ENCODE measurements at places on chromosomes 4 and X.

DNA sequence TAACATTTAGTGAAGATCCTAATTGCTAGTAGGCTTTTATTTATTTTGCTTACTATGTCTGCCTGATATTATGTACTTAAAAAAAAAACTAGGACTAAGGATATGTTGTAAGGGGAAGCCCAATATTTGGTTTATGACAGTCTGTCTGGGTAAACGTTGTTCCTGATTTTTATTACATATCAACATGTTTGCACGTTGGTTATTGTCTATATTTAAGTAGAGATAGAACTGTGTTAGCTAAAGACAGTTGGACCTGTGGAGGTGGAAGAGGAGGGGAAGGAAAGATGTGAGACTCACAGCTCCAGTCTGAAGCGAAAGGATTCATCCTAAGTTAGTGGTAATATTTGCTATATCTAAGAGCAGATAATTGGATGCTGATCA, 90.3 kb downstream of the TMEM131L start:
- H3K4me3 ChIP-seq = no peak overlapping the region
- no peaks in the 10 kb centered on the region for H3K27me3 ChIP-seq
- H3K36me3 ChIP-seq = no peaks in the 10 kb centered on the region

DNA sequence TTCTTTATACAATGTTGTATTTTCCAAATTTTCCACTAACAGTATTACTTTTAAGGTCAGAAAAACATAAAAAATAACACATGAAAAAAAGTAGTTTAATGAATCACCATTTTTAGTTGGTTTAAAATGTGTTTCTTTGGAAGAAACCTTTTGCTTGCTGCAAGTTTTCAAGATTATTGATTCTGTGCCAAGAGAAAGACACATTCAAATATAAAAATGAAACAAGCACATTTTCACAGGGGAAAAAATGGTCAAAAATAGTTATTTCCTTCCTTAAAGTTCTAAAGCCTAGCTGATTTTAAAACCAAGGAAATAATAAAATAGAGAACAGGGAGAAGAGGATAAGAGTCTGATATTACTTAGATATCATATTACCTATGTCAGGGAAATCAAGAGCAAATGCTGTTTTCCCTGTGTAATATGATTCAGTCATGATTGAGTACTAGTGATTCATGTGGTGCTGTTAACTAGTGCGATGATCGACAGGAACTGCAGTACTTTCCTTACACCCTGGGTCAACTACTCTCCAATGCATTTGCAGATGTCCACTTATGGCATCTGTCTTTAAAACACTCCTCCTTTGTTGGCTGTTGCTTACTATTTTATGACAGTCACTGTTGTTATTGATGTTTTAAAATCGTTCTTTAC, 103.8 kb downstream of the CAMK2D start:
- H3K4me3 ChIP-seq = no peak overlapping the region
- H3K36me3 ChIP-seq = no peaks in the 10 kb centered on the region
- no peak for DNase-seq
- H3K4me1 ChIP-seq = peaks cover 13% of the 10 kb centered on the region
- no peaks in the 10 kb centered on the region for H3K27me3 ChIP-seq
- H3K27ac ChIP-seq = no peak overlapping the region

DNA sequence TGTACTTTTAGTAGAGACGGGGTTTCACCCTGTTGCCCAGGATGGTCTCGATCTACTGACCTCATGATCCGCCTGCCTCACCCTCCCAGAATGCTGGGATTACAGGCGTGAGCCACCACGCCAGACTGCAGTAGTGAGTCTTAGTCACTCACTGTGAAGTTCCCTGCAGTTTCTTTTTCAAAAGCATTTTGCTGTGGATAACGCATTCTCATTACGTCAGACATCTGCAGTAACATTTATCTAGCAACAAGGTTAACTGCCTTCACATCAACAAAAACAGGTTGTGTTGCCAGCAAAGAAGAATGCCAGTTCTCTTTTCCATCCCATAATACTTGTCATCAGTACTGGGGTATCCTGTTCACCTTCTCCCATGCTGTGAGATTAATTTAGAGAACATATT, 164.6 kb downstream of the DHRSX start:
- H3K4me3 ChIP-seq = no peak overlapping the region
- no peak for DNase-seq
- H3K27ac ChIP-seq = no peak overlapping the region
- H3K36me3 ChIP-seq = no peaks in the 10 kb centered on the region

GRCh38 chrX:40088299-40088625, 9.5 kb downstream of the BCOR start:
- DNase-seq = no peak
- H3K27ac ChIP-seq = no peak overlapping the region
- H3K36me3 ChIP-seq = no peaks in the 10 kb centered on the region
- no peak overlapping the region for H3K4me3 ChIP-seq
